ENCODE measurements at places on chromosomes 1 and 21.

DNA sequence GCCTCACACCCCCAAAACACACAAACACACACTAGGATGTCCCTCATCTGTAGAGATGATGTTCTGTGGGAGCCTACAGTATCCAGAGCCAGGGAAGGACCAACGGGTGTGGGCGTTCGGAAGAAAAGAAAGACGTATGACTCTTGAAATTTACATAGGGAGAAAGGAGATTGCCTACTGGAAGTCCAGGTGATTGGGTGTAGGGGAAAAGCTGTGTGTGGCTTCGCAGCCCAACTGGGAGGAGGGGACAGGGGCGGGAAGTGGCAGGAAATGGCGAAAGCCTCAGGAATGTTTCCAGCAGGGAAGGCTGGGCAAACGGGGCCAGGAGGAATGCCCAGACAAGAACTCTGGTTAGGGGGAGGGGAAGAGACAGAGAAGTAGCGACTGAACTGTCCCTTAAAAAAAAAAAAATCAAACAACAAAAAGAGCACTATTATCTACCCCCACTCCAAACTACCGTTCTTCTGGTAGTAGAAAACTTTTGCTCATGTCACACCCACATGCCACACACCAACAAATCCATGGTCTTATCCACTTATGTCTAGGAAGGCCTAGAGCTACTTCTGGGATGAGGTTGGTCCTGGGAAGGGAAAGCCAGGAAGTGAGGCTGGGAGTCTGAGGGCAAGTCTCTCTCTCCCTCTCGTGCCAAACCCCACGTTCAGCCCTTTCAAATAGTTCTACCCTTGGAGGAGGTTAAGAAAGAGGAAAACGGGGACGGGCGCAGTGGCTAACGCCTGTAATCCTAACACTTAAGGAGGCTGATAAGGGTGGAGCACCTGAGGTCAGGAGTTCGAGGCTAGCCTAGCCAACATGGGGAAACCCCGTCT lies 1.8 kb upstream of the CKS1B start:
- DNase-seq: no peak

DNA sequence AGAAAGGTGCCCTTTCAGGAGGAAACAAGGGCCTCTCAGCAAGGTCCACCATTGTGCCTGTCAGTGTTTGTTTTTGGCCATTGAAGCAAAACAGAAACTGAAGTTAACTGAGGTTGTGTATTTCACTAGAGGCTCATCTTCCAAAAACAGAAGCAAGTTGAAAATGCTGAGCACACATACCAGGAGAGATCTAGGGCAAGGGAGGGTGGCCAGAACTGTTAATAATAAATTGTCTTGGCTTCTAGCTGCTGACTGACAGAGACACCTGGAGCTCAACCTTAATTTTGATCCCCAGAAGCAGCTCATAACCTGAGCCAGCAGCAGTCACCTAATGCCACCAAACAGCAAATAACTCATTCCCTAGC lies 5.2 kb downstream of the AGMAT start:
- no peak for DNase-seq

DNA sequence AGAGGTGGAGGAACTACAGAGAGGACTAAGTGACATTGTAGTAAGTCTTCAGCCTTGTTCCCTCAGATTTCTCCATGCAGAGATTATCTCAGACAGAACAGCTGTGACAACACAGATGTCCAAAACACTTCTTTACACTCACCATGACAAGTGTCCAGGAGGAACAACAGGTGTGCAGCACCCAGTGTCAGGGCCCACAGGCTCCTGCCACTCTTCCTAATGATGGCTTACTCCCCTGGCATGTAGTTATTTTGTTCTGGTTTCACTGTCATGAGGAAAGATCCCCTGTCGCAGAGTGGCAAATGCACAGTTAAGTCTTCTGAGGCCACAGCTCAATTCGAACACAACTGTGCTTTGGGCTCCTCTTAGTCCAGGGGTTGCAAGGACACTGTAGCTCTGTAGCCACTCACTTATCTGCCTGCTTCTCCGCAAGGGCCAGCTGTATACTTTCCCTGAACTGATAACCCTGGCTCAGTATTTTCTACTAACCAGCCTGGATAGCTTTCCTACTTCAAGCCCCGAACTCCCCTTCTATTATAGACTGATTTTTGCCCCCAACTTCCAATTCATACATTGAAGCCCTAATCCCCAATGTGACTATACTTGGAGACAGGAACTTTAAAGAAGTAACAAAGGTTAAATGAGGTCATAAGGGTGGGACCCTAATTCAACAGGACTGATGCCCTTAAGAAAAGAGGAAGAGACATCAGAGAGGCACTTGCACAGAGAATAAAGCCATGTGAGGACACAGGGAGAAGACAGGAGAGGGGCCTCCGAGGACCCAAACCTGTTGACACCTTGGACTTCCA lies 11.1 kb downstream of the PDZK1 start:
- no peak for DNase-seq

GRCh38 chr1:25560001-25560400 lies 16.6 kb downstream of the LDLRAP1 start:
- DNase-seq: no peak

GRCh38 chr21:32990666-32991065 lies 35.1 kb upstream of the OLIG2 start:
- no peak for DNase-seq

DNA sequence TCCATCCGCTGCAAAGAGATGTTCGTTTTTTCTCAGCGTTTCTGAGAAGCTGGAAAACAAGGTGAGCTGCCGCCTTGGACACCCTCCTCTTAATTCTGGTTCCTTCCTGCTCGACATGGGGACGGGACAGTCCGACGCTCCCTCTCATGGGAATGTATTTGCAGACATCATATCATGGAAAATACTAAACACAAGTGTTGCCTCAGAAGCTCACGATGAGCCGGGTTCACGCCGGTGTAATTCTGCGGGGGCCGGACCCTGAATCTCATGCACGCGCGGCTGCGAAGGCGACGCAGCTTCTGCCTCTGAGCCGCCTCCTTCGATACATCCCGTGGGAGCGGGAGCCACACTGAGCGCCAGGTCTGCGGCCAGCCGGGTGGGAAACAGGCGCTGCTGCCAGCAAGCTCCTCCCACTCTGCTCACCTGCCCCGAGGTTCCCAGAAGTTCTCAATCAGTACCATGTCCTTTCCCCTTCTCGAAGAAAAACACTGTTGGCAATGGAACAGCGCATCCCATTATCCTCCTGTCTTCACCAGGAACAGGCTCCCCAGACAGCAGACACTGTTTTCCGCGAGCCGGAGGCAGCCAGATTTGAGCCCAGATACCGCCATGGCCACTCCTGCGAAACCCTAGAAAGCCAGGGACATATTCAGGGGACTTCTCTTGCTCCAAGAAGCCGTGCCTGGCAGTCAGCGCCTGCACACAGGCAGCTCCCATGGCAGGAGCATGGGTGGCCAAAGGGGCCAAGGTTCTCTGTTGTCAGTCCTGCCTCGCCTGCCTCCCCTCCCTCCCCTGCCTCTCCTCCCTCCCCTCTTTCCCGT lies 98.0 kb downstream of the WDR4 start:
- DNase-seq: no peak

DNA sequence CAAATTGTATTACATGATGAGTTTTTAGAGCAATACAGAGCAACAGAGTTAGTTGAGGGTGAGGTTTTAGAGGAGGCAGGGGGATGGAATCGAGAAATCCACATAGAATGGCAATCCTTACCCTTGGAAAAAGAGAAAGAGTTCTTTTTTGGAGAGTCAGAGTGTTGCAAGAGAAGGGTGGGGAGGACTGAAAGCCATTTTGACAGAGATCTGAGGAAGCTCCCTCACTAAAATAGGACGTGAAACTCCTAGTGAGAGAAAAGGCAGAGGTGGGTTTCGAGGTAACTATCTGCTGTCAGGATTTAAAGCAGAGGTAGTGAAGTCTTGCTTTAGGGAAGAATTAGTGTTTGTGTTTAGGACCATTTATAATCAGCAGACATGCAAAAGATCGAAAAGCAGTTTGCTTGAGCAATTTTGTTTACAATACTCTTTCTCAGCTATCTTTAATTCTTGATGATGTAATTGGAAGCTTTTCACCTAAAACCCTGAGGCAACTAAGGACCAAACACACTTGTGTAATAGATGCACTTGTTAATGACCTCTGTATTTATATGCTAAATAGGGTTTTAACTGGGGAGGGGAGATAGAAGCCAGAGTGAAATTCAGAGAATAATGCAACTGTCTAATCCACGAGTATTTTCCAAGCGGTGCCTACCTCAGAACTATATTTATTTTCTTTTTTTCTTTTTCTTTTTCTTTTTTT lies 20.0 kb downstream of the ADAMTS5 start:
- no peak for DNase-seq

DNA sequence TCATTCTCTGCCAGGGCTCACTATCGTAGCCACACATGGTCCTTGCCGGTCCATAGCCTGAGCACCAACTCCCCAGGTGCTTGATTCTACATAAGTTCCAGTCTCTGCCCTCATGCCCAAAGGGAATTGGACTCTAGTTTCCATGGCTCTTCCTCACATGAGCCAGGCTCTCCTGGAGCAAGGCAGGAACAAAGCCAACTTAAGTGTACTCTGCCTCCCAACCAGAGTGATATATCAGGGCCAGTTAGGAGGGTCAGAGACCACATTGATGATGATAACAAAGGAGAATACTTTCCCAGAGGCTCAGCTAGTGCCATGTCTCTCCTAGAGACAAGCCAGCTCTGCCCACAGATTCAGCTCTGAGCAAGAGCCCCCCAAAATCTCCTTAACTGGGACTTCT lies 70.9 kb downstream of the ERI3 start:
- no peak for DNase-seq

DNA sequence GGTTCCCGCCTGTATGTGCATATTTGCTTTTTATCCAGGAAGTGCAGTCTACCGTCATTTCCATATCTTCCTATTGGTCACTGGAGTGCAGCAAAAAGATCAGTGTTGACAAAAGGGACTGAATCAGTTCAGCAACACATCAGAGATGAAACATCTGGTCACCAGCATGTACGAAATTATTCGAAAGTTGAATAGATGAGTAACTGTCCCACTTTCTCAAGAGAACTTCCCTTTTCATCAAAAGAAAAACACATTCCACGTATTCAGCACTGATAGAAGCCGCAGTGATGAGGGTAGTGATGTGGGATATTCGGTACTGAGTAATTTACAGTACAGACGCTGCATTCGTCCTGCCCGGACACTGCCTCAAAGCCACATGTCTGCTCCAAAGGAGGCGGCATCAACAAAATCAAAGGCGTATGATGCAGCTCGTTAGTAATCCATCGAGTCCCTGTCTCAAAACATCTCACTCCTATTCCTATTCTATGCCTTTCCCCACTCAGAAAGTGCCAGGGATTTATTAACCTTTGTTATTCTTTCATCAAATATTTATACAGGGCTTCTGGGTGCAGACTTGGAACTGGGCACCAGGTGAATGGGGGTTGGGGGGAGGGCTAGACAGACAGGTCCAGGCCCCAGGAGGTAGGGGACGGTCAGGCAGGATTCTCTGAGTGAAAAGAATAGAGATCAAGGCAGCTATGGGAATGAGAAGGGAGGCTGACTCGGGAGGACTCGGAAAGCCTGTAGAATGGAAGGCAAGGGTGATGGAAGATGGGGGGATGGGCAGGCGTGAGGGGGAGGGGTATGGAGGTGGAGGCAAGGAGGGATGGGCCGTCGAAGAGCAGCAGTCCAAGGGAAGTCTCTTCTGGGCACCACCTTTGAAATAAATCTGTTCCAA lies 79.5 kb upstream of the SLC45A1 start:
- no peak for DNase-seq

GRCh38 chr1:239995281-239995680 lies 96.4 kb upstream of the FMN2 start:
- no peak for DNase-seq

DNA sequence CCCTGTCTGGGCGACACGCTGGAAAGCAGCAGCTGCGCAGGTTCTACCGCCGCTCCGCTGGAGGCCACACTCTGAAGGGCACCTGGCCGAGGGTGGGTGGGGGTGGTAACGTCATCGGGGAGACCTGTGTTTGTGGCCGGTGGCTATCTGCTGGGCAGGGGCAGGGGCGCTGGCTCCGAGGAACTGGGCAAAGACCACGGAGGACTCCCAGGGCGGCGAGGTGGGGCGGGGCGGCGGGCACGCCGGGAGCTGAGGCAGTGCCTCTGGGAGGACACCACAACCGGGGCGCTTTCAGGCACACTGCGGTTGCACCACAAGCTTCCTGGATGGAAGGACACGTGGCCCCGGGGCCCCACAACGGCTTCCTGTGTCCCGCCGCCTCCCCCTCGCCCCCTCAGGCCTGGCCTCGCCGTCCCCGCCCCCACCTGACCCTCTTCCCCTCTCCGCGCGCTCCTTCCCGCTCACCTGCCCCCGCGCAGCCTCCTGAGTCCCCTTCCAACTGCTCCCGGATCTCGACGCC lies 3.3 kb upstream of the DENND2D start:
- peak; percentile 69 for DNase-seq

GRCh38 chr1:69191335-69191734 lies 376.4 kb upstream of the LRRC7 start:
- DNase-seq: no peak

- DNase-seq: no peak
Measured at GRCh38 chr21:46002841-46003574, 21.4 kb downstream of the COL6A1 start.

DNA sequence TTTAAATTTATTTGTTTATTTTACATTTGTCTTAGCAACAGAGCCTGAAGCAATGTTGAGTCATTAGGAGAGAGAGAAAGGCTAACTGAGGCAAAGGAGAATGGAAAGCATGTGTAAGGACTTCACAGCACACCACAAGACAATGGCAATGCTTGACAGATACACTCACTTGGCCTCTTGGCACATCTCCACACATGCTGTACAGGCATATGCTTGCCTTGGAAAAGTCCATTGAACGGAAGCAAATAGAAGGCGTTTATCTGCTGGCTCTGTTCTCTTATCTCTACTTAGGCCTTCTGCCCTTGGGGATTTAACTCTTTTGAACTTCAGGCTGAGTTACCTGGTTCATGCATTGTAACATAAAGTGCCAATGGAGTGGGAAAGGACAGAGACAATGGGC lies 262.2 kb upstream of the POU3F1 start:
- DNase-seq: no peak

- no peak for DNase-seq
Measured at GRCh38 chr21:41678924-41679318, 87.9 kb downstream of the RIPK4 start.

DNA sequence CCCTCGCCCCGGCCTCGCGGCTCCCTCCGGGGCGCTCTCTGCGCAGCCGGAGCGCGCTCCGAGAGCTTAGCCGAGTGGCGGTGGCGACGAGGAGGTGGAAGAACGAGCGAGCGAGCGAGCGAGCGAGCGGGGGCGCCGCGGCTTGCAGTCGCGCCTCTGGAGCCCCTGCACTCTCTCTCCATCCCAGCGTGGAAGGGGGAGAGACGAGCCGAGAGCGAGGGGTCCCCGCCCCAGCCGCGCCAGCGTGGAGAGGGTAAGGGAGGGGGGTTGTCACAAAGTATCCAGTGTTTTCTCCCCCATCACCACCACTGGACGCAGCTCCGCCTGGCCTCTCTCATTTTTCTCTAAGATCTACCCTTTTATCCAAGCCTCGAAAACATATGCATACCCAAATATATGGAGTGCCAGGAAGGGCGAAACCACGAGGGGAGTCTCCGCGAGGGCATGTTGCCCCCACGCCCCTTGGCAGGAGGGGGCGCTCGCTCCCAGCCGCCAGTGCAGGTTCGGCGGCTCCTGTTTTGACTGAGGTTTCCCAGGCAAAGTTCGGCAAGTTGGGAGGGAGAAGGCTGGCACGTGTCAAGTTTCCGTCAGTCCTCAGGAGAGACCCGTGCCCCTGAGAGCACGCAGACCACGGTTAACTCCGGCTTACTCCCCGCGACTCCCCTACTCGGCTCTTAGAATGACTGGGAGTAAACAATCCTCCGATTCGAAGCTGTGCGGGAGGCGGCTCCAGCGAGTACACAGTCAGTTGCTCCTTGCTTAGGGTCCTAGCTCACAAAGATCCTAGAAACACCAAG lies 569 bp upstream of the DAB1 start:
- DNase-seq: no peak

- no peak for DNase-seq
Measured at GRCh38 chr1:173050865-173051264, at the start of gene TNFSF18. TSS of gene TNFSF18 (minus strand) at chr1:173050941. CDS start at chr1:173050896, 45 bp downstream.

- no peak for DNase-seq
Measured at GRCh38 chr1:86811142-86811924, 102.6 kb downstream of the SELENOF start.
